ENCODE measurements at places on chromosomes 2 and 18.

DNA sequence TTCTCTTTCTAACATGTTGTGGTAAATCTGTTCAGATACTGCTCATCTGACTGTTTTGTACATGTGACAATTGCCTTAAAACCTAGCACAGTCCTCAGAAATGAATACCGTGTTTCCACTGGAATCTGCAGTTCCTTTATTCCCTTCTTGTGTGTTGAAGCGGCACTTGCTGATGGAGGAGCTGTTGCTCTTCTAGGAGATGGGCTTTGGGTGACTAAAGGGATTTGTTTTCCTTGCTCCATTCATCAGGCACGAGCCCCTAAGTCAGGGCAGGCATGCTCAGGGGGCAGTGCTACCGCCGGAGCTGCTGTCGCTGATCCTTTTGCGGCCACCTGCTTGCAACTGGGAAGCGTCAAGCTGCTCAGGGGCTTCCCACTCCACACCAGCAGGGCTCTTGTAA, 32.5 kb upstream of the CEP68 start:
- DNase-seq, result no peak

GRCh38 chr18:61497422-61497821, 164.2 kb downstream of the CDH20 start:
- no peak for DNase-seq

GRCh38 chr18:32213693-32214092, 23.9 kb downstream of the MEP1B start:
- no peak for DNase-seq

- no peak for DNase-seq
These were observed 291.9 kb downstream of the ALK start for GRCh38 chr2:29629495-29629894.

DNA sequence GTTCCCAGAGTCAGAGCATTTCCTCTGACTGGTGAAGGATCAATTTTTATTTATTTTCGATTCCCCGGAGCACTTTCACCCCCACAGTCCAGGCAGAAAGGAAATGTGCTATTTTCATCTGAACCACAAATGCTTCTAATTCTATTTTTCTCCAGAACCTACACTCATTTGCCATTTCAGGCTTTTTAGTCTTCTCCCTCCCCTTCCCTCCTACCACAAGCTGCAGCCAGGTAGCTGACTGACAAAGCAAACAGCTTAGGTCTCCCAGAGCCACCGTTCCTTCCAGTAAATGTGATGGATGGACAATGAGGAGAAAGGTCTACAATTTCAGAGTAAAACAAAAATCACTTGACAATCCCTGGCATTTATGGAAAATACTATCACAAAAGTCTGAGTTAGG, 76.9 kb downstream of the KLF7 start:
- no peak for DNase-seq

DNA sequence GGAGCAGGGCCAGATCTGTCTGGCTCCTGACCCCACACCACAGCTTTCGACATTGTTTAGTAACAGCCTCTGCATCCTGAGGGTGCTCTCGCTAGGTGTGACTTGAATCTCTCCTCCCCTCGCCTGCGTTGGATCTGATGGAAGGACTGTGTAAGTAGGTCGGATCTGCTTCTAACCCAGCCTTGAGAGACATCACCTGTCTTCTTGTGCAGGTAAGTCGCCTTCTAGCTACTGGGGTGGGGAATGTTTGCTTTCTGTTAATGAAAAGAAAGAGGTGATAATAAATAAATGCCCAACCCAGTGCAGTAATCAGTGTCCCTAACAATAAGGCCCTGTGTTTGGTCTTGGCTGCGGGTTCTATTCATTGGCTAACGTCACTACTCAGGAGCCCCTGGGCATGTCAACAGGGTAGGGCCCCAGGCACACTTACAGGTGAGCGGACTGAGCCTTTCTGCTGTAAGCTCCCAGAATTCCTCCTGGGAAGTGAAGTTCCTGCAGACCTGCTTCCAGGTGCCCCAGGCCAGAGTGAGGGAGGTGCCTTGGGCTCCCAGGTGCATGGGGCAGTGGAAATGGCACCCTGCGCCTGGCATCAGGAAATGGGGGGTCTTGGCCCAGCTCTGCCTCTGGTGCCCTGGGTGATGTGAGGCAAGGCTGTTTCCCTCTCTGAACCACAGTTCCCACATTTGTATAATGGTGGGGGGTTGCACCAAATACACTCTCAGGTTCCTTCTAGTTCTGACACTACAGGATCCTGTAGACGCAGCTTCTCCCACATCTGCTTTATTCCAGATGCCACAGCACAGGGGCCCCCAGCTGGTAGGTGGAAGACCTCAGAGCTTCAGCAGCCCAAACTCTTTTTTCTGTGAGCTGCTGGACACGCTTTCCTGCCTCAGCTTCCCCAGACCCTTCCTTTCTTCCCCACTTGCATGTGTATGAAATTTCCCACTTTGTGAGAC, 11.2 kb upstream of the FOSL2 start:
- no peak for DNase-seq

DNA sequence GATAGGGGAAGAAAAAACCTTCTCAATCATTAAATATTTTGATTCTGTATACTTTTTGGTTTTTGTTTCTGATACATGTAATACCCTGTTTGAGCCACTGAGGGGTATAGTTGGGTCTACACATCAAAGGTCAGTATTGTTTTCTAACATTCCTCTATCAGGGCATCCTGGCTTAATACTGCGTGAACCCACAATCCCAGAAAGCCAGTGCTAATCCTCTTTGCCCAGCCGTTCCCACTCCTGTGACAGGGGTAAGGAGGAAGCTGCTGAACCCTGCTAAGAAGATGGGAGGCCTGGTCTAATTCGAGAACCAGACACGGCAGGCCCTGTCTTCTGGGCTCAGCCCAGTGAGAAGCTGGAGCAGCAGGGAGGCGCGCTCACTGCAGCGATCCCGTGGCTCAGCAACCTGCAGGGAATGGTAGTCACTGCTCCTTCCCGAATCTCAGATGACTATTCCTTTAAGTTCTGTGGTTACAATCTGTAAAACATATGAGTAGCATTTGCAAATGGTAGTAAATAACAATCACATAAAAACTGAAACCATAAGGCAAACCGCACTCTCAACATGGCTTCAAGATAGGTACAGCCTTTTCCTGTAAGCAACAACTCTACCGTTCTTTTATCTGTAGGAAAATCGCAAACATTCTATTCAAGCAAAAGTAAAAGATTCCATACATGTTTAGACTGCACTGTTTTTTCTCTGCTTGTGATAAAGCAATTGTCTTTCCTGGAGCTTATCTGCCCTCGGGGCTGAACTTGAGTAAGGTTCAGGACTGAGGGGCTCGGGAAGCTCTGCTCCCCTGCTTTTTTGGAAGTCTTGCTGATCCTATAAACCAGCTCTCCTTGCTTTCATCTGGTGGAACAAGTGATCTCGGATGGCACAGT, 87.0 kb downstream of the EPB41L3 start:
- no peak for DNase-seq

DNA sequence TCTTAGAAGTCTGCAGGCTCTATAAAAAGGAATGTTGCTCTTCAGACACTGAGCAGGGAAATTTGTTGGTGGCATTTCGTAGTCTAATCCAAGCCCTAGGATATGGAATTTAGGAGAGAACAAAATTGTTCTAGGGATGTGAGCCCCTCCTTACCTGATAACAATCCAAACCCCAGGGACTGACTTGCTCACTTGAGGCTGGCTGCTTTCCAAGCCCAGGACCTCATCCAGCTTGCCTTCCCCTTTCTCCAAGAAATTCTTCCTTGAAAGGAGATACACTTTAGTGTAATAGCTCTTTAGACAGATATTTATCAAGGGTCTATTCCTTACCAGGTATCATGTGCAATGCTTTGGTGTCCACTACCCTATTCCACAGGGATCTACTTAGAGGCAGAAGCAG, 279.8 kb downstream of the C1D start:
- no peak for DNase-seq

- DNase-seq, result peak; percentile 44
These were observed 6.2 kb upstream of the TMEM87B start for GRCh38 chr2:112048887-112049286.

DNA sequence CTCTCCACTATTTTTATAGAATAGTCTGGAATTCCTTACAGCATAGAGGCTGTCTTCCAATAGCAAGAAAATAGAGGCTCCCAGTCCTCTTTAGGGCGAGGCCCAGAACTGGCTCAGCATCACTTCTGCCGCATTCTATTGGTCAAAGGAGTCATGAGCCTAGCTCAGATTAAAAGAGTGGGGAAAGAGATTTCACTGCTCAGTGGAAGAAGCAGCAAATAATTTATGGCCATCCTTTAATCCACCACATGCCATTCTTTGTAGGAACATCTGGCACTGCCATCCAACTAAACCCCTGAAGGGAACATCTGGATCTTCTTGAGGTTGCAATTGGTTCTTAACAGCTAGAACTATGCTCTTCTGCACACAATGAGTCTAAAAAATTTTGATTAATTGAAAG, 43.4 kb upstream of the NEUROD1 start:
- no peak for DNase-seq

DNA sequence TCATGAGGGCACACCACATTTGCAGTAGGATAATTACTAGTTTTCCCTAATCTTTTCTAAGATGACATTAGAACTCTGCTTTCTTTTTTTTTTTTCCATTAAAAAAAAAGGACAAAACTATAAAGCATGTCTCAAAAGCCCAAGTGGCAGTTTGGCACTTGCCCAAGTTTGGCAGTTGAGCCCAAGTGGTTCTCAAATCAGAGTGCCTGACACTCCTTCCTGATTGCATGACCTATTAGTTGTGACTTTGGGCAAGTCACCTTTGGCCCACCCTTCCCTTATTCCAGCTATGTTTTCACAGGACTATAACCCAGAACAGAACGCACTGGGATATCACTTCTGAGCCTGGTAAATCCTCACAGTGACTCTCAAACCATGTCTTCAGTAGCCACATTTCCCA, 273.0 kb downstream of the CCDC85A start:
- no peak for DNase-seq

DNA sequence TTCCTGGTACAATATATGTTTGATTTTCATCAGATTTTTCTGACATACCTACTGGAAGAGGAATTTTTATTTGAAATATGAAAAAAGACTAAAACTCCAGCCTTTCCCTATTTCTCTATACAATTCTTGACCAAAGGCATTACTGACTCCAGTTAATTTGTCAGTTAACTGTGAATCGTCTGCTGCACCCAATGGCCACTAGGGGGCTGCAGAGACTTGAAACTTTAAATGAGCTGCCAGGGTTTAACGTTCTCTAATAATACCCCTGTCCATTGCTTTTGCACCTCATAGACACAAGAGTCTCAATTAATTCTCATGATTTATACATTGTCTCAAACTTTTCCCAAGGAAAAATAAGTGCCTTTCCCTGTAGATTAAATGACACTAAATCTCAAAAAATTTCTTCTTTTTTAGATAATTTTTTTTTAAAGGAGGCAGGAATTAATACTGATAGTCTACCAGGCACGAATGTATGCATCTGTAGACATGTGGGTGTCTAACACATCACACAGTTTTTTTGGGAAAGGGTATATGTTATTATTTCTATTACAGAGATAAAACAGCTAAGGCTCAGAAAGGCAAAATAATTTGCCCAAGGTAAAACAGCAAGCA, 1.8 kb upstream of the ALK start:
- peak; percentile 40 for DNase-seq

DNA sequence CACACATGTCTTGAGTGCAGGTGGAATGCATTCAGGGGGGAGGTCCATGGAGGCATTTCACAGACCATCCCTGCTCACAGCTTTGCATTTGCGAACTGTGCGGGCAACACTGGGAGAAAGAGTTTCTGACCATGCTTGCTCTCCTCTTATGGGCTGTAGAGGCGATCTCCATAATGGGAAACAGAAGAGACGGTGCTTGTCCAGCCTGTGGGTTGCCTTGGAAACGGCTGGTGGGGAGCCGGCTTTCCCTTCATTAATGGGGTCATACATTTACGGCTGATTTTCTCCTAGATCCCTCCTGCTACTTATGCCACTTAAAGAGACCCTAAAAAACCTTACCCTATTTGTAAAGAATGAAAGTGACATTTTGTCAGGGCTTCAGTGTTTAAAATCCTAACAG, 147.4 kb downstream of the SOX11 start:
- no peak for DNase-seq

- no peak for DNase-seq
These were observed 96.7 kb downstream of the TMEM163 start for GRCh38 chr2:134621939-134622705.

GRCh38 chr2:174124181-174124580, 124.2 kb downstream of the OLA1 start:
- DNase-seq, result no peak

DNA sequence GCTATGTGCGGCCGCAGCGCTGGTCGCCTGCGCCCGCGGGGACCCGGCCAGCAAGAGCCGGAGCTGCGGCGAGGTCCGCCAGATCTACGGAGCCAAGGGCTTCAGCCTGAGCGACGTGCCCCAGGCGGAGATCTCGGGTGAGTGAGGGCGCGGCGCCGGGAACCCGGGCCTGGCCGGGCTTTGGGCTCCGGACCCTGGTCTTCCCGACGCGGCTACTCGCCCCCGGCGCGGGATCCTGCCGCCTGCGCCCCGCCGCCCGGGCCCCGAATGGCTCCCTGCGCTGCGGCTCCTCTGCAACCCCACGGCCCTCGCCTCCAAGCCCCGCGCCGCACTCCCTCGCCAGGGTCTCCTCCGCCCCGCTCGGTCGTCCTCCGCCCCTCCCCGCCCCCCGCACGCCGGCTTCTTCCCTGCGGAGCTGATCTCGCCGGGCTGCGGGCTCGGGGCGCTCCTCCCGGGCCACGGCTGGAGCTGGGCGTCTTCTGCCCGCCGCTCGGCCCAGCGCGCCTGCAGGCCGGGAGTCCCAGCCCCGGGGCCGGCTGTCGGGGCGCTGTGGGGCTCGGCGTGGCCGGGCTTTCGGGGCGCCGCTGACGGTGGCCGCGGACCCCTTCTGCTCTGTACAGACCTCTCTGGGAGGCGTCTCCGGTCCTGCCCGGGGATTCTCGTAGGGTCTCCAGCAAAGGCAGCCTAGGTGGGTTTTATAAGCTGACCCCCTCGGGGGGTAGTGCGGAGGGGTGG, 652 bp downstream of the GPC1 start:
- DNase-seq, result no peak

GRCh38 chr2:207970826-207971180, 54.5 kb downstream of the PLEKHM3 start:
- no peak for DNase-seq

DNA sequence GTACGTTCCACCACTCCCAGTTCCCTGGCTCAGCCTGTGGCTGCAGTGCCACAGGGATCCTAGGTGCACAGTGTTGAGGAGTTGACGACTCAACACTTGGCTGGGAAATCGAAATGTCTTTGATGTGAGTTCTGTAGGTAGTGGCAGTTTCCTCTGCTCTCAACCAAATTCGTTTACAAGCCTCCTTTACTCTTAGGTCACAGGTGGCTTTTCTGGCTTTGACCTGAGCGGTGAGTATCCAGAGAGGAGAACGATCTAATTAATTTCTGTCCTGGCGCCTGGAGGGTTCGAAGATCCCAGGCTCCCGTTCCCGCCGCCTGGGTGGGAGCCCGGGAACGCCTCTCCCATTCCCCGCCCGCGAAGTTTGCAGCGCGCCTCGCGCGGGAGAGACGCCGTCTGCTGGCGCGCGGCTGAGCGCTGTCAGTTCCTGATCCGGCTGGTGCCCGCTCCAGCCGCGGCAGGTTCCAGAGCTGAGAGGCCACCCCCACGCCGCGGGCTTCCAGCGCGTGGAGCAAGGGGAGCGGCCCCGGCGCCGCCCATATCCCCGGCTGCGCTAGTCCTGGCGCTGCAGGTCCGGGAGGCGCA, at the start of gene LAMA3:
Gene LAMA3, plus strand, starts transcription at position 423 of the 585 bp plus-strand sequence. CDS start 231 bp downstream, outside the sequence.
- peak; percentile 51 for DNase-seq

GRCh38 chr2:96961210-96961950, 25.0 kb downstream of the FAM178B start:
- DNase-seq, result no peak

- DNase-seq, result no peak
These were observed 12.3 kb upstream of the ALMS1 start for GRCh38 chr2:73373344-73373743.

GRCh38 chr18:48543228-48543627, 4.4 kb downstream of the CTIF start:
- DNase-seq, result no peak

All from stromal cell of bone marrow (primary cell).